ENCODE measurements at places on chromosomes 11 and 22.

DNA sequence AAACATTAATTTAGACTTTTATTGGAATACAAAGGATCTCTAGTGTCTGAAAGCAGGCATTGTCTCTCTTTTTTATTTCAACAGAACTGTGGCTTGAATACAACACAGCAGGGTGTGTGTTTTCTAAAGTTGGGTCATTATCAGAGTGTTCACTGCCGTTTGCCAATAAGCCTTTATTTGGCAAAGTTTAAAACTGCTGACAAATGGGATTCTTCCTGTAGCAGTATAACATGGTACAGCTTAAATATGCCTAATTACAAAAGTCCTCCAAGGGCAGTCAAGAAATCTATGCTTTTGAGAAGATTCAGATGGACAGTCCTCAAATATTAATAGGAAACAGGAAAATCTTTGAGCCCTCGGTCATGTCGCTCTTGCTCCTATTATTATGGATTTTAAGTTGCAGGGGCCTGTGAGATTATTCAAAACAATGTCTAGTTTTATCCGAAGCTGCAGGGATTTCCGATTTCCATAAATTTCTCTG is 199.9 kb downstream of the MAML2 start:
- no peak for DNase-seq

DNA sequence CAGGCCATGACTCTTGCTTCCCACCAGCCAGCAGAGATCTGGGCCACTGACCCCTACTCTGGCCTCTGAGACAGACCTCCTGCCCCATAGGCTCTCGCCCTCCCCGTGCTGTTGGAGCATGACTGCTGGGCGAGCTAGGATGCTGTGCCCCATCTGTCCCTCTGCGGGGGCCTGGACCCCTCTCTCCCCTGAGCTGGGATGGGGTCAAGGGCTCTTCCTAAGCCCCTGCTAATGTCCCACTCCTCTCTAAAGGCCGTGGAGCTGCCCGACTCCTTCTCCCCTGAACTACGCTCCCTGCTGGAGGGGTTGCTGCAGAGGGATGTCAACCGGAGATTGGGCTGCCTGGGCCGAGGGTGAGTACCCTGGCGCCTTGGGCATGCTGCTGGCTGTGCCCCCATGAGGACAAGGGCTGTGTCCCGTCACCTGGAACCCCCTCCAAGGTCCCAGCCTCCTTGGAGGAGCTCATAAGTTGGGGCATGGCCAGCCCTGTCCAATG is 6.2 kb upstream of the ANKRD13D start:
- no peak for DNase-seq

- no peak for DNase-seq
These were observed 34.2 kb downstream of the MICAL2 start for GRCh38 chr11:12144330-12145174.

GRCh38 chr11:46144741-46145140 is 23.5 kb upstream of the PHF21A start:
- no peak for DNase-seq

DNA sequence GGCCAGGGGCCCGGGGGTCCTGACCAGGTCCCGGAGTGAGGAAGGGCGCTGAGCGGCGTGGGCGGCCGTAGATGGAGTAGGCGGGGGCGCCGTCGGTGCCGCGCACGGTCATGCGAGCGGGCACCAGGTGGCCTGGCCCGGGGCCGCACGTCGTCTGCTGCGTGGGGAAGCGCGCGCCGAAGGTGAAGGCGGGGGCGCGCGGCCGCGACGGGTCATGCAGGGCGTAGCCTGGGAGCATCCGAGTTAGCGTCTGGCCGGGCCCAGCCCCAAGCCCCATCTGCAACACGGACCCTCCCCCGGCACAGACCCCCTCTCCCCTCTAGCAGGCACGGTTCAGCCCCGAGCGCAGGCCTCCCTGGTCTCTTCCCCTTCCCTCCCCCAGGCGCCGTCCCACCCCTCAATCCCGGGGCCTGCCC is 1.7 kb upstream of the TYMP start:
- no peak for DNase-seq

GRCh38 chr11:46307785-46308341 is 30.4 kb downstream of the CREB3L1 start:
- no peak for DNase-seq

DNA sequence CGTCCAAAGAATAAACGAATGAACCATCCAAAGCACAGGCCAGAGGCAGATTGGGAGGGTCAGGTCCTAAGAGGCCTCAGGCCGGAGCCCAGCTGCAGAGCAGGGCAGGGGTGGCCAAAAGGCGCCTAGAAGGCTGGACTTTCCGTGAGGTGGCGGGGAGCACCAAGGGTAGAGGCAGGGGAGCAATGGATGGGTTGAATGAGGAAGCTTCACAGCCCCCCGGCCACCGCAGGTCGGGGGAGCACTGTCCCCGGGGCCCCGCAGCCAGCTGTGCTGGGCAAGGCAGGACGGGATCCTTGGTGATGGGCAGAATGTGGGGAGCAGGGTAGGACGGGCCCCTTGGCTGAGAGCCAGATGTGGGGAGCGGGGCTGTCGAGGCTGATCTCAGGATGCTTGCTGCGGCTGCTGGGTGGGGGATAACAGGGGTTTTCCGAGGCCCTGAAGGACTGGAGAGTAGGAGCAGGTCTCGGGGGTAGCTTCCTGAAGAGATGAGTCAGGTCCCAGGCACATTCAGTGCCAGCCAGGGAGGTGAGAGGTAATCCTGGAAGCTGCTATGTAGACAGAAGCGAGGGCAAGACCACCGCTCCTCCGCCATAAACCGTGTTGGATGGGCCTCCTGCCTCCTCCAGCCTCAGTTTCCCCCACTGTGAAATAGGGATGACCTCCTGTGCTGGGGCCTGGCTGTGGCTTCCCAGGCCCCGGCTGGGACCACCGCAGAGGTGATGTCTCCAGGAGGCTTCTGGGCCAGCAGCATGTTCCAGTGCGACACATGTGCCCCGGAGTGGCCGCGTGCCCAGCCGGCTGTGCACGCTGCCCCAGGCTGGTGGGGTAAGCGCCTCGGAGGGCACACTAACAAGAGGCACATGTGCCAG is 34.6 kb upstream of the KCNQ1OT1 start:
- DNase-seq = no peak

GRCh38 chr11:59713745-59714144 is at the start of gene OR10V1:
OR10V1 (minus strand) TSS chr11:59713845; CDS start chr11:59713845, 0 bp downstream.
- DNase-seq = no peak

- DNase-seq = no peak
These were observed 316.8 kb downstream of the CASP12 start for GRCh38 chr11:104581246-104581980.

- DNase-seq = no peak
These were observed 8.1 kb downstream of the WNT7B start for GRCh38 chr22:45968751-45969413.

DNA sequence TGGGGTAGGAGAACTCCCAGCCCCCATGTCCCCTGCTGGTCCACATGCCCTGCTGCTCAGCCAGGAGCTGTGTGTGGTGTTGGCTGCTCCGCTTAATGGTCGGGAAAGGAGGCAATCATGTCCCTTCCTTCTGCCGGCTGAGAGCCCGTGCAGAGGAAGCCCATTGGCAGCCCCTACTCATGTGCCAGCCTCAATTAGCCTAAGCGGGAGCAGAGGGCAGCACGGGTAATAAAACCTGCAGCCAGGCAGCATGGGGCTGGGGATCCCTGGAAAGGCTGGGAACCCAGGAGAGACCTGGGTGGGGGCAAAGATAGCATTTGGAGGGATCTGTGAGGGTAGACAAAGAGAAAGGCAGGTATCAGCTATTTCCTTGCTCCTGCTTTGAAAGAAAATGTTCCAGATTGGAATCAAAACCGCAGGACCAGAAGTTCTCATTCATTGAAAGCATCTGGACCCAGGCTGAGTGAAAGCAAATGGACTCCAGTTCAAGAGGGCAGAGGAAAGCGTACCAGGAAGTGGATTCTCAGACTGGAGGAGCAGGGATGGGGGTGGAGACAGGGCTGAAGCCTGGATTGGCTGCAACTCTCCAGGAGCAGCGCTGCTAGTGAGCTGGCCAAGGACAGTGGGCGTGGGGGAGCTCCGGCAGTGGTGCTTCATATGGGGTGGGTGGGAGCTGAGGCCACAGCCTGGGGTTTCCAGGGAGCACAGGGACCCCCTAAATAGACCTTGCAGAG is 103.4 kb upstream of the NECTIN1 start:
- no peak for DNase-seq

- DNase-seq = no peak
These were observed 1584.3 kb upstream of the RAG2 start for GRCh38 chr11:38182126-38182866.

DNA sequence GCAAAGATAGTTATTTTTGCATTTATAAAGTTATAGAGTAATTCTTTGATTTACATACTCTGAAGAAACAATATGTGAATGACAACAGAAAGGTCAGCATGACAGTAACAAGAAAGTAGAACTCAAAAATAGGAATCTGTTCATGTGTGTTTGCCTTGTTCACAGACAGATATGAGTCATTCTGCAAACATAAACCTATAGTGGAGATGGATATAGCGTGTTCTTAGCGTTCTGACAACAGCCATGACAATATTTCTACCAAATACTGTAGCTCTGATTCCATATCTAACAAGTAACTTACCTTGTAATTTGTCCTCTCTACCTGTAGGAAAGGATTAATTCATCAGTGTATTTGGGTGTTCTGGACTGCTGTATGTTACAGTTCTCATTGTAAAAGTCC is 208.5 kb upstream of the MTMR2 start:
- DNase-seq = no peak

DNA sequence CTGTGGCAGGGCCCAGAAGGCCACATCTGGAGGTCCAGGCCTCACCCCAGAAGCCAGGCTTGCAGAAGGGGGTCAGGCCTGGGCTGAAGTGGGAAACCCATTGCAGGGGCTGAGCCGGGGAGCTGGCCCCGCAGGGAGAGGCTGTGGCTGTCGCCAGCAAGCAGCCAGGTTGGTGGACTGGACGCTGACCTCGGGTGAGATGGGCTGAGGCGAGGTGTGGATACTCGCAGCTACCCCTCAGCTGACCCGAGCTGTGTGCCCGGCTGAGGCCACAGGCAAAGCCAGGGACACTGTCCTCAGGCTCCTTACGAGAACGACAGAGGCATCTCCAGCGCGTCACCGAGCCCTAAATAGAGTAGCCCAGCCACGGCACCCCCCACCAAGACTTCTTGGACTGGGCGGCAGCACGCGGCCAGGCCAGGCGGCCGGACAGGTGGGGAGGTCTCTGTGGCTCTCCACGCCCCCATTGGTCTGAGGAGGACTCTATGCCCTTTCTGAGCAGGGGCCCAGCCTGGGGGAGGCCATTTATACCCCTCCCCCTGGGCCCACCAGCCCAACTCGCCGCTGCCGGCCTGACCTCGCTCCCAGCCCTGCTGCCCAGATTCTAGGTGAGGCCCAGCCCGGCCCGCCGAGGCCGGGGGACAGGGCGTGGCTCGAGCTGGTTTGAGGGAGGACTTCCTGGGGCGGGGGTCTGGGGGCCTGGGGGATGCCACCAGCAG is at the start of gene TNNI2:
TNNI2 (plus strand) TSS at position 556 of the 719 bp plus-strand sequence. CDS start 716 bp downstream, outside the sequence.
- DNase-seq = no peak

All from thoracic aorta (tissue), 2 donors.